ENCODE measurements at places on chromosomes 13 and 19.

DNA sequence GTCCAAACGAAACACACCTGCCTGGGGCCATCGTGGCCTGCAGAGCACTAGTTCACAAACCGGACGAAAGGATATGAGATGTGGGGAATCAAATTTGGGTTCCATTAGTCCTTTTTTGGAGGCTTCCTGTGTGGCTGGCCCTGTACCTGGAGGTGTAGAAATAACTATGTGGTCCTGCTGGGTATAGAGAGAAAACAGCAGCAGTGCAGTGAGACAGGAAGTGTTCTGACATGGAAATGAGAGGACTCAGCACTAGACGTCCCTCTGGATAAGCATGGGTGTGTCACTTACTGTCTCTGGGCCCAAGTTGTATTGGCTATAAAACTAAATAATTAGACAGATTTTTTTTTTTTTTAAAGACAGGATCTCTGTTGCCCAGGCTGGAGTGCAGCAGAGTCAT, 12.3 kb downstream of the KDELR1 start:
- no peak for DNase-seq
- no peaks in the 10 kb centered on the region for H3K27me3 ChIP-seq
- no peak overlapping the region for H3K27ac ChIP-seq
- no peak overlapping the region for H3K4me3 ChIP-seq
- H3K36me3 ChIP-seq = peaks cover 26% of the 10 kb centered on the region
- no peaks in the 10 kb centered on the region for H3K4me1 ChIP-seq

DNA sequence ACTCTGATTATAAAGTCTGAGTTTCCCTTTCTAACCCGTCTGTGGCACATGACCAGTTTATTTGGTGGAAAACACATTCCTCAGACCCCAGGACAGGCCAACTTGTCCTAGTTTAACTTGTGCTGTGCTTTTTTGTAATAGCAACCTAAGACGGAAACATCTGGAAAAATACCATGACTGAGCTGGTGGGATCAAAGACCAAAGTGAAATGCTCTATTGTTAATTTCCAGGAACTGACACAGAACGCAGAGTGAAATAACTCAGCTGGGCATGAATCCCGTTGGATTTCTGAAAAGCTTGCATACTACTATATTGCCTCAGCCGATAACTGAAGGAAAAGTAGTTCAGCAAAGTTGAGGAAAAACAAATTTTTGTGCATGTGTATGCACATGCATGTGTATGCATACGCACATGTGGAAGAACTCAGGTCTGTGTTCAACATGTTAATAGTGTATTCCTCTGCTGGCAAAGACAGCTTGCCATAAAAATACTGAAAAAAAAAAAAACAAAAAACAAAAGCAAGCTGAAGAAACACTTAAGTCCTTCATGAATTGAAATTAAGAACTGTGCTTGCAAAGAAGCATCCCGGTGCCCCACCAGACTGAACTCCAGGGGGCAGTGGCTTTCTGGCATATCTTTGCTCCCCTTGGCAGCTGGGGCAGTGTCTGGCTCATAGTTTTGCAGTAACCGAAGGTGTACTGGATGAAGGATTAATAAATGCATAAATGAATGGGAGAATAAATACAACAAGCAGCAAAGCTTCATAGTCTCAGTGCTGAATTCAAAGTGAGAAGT, 187.8 kb downstream of the LHFPL6 start:
- no peak overlapping the region for H3K4me3 ChIP-seq
- no peaks in the 10 kb centered on the region for H3K36me3 ChIP-seq

DNA sequence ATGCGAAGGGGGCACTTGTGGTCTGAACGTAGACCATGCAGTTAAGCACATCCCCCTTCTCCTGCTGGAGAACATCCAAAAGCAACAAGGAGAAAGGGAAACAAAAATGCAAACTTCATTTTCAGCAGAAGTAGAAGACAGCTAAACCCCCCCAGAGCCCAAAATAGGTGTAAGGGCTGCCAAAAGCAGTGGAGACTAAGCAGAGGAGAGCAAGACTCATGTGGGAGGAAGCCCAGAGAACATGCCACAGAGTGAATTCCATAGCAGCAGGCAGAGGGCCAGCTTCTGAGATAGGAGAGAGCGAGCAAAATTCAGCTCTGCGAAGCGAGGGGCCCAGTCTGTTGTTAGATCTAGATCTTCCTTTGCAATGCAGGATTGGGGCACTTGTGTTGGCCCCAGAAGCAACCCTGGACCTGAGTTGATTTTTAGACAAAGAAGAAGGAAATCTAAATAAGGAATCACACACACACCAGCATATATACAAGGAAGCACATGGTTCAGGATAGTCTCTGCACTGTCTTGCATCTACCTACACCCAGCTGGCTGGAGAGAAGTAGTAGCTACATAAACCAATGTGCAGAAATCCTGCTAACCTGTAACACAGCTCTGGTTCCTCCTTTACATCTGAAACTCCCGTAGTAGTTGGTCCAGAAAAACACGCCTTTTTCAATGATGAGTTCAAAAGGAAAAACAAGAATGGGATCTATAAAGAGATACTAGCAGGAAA, 199.6 kb downstream of the SPRY2 start:
- H3K36me3 ChIP-seq = no peaks in the 10 kb centered on the region
- no peak for DNase-seq
- H3K27me3 ChIP-seq = no peaks in the 10 kb centered on the region
- H3K4me1 ChIP-seq = no peaks in the 10 kb centered on the region

DNA sequence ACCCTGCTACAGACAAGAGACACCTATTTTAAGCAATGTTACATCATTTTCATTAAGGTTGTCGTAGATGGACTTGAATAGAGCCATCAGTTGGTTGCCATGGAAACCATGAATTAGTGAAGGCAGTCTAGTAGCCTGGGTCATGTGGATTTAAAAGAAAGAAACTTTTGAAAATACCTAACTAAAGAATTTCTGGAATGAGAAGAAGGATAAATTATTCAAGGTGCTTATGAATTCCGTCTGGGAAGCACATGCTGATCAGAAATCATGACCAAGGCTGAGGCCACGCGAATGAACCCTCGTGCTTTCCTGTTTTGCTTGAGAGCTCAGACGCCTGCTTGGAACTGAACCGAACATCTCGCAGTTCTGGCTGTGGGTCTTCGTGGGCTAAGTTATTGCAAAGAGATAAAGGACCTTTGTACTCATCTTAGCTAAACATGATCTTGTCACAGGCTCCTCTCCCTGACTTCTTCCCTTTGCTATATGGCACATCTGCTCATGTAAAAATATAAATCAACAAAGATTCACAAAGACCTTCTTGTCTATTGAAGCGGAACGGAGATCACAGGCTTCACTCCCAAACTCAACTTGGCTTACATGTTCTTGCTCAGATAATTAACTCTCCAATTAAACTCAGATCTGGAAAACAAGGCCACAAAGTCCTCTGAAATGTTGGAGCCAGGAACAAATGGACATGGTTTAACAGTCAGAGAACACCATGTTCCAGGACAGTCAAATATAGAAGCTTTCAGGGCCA, 140.2 kb downstream of the NUFIP1 start:
- no peaks in the 10 kb centered on the region for H3K4me1 ChIP-seq
- no peak for DNase-seq
- no peak overlapping the region for H3K27ac ChIP-seq
- no peaks in the 10 kb centered on the region for H3K27me3 ChIP-seq

DNA sequence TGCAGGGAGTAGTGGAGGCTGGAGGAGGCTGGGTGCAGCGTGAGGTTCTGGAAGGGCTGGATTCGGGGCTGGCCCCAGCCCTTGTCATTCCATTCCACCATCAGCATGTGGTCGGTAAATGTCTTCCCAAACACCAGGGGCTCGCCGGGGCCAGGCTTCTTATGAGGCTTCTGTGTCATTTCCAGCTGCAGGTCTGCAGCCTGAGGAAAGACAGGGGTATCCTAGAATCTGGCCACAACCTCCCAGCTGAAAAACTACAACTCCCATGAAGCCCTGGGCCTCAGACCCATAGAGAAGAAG, 4.4 kb downstream of the BCAT2 start:
- peaks cover 7% of the 10 kb centered on the region for H3K4me1 ChIP-seq
- no peaks in the 10 kb centered on the region for H3K27me3 ChIP-seq
- peak; percentile 71 for DNase-seq
- no peak overlapping the region for H3K27ac ChIP-seq
- no peak overlapping the region for H3K4me3 ChIP-seq

DNA sequence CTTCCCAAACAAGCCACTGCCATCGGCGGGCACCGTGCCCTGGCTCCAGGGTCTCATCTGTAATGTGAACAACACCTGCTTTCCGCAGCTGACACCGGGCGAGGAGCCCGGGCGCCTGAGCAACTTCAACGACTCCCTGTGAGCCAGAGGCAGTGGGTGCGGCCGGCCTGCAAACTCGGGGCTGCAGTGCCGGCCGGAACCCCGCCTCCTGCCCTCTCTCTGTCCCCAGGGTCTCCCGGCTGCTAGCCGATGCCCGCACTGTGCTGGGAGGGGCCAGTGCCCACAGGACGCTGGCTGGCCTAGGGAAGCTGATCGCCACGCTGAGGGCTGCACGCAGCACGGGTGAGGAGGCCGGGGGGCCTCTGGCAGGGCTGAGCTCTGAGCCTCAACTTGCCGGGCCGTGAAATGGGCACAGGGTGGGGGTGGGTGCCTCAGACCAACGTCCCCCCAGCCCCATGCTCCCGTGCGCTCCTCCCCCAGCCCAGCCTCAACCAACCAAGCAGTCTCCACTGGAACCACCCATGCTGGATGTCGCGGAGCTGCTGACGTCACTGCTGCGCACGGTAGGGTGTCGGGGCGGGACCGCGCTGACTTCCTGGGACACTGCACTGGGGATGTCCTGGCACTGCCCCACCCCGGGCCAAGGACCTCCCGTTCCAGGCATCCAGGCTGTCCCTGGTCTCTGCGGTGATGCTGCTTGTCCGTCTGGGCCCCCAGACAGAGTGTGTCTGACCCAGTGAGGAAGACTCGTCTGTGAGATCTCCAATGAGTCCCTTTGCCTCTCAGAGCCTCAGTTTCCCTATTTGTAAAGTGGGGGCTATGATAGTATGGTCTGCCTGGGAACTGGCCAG, 2.2 kb downstream of the ABCA7 start:
- H3K4me1 ChIP-seq = peaks cover 45% of the 10 kb centered on the region
- H3K4me3 ChIP-seq = no peak overlapping the region
- peaks cover 31% of the 10 kb centered on the region for H3K36me3 ChIP-seq
- no peak for DNase-seq
- H3K27ac ChIP-seq = no peak overlapping the region

- peaks cover 36% of the 10 kb centered on the region for H3K36me3 ChIP-seq
- H3K27ac ChIP-seq = peak overlapping the region; percentile 100
- H3K27me3 ChIP-seq = no peaks in the 10 kb centered on the region
- H3K4me1 ChIP-seq = peaks cover 71% of the 10 kb centered on the region
- H3K4me3 ChIP-seq = peak overlapping the region; percentile 85
Observed at GRCh38 chr19:55483706-55484592, 1.0 kb upstream of the NAT14 start.

- no peak for DNase-seq
- H3K27ac ChIP-seq = no peak overlapping the region
- no peaks in the 10 kb centered on the region for H3K27me3 ChIP-seq
- no peak overlapping the region for H3K4me3 ChIP-seq
Observed at GRCh38 chr19:13399746-13400145, 106.5 kb downstream of the CACNA1A start.

DNA sequence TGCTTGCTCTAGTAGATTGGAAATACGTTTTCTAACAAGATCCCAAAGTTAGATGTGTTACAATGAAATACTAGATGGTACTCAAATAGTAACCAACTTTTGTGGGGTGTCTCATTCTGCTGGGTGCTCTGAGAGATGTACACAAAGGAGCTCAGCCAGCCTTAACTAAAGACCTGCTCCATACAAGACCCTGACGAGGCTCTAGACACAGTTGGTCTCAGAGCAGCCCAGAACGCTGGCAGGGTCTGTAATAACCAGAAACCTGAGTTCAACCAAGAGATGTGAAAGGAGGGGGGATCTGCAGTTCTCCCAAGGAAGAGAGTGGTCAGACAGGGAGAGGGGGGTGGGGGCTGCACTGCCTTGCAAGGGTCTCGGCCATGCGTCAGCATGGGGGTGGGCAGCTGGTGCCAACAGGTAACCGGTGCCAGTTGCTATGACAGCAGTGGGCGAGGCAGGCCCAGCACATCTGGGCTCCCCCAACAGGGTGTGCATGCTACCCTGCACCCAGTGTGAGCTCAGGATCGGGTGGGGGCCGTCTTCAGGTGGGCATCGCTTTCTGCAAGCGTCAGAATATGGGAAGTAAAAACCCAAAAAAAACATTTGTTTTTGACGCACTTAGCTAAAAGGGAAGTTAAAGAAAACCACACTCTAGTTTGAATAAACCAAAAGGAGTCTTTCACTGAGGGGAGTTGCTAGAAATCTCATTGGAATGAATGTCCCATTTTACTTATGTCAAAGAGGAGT, 68.0 kb upstream of the GPR183 start:
- H3K4me1 ChIP-seq = peaks cover 64% of the 10 kb centered on the region
- peaks cover 32% of the 10 kb centered on the region for H3K36me3 ChIP-seq
- no peak overlapping the region for H3K4me3 ChIP-seq
- peak overlapping the region; percentile 86 for H3K27ac ChIP-seq
- DNase-seq = no peak

GRCh38 chr19:4012975-4013634, 5.6 kb downstream of the PIAS4 start:
- peaks cover 48% of the 10 kb centered on the region for H3K36me3 ChIP-seq
- H3K4me3 ChIP-seq = no peak overlapping the region
- DNase-seq = no peak
- no peaks in the 10 kb centered on the region for H3K27me3 ChIP-seq
- H3K4me1 ChIP-seq = peaks cover 10% of the 10 kb centered on the region

DNA sequence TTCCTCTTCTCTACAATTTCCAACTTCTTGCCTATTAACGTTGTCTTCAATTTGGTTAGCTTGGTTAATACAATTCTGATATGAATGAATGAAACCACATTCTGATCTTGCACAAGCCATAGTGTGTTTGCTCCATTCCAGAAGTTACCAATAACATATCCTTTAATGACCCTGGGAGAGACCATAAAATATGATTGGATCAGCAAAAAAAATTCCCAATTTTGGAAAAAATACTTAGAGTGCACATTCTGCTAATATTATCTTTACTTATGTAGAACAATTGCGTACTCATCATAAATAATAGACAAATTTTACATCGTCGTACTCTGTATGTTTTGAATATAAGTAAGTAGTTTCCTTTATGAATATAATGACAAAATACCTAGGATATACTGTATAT, 117.2 kb downstream of the SLITRK5 start:
- no peak for DNase-seq
- H3K4me1 ChIP-seq = no peaks in the 10 kb centered on the region
- no peaks in the 10 kb centered on the region for H3K36me3 ChIP-seq
- no peak overlapping the region for H3K27ac ChIP-seq

DNA sequence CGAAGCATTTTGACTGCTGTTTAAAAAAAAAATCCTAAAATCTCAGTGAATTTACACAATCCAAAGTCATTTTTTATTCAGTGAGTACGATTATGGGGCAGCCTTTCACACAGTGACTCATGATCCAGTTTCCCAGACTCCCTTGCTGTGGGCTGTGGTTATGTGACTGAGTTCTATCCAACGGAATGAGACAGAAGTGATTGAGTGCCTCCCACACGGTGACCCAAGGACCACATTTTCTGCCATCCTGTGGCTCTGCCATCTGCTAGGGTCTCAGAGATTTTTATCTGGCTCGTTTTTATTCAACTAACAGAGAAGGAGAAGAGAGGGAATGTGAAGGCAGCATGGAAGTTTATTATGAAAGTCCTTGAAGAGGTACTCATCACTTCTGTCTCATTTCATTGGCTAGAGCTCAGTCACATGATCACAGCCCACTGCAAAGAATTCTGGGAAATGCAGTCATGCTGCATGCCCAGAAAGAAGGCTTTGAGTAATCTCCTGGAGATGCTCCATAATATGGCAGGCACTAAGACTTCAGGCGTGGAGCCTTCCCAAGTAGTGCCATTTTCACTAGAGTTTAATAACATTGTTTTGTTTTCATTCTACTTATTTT, 999.4 kb downstream of the UQCRFS1 start:
- H3K4me1 ChIP-seq = no peaks in the 10 kb centered on the region
- no peaks in the 10 kb centered on the region for H3K36me3 ChIP-seq
- H3K27ac ChIP-seq = no peak overlapping the region
- DNase-seq = no peak
- H3K4me3 ChIP-seq = no peak overlapping the region
